ENCODE measurements at places on chromosomes 3 and 15.

DNA sequence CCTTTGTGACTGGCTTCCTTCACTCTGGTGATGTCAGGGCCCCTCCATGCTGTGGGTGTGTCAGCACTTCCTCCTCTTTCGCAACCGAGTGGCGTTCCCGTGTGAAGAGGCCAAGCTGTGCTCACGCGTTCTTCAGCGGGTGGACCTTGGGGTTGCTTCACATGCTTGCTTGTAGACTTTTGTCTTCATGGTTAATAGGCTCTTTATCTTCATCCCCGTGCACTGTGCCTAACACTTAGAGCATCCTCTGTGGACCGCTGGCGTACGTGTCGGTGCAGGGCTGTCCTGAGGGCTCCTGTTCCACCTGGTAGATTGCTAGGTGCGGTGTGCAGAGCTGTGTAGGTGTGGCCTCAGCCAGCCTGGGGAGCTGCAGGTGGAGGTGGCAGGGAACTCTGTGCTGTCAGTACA lies 182.3 kb downstream of the OR4M2 start:
- DNase-seq, result peak; percentile 25

GRCh38 chr3:32818229-32818969 lies 602 bp downstream of the TRIM71 start:
- no peak for DNase-seq

- no peak for DNase-seq
Measured at GRCh38 chr3:113249601-113250000, 38.2 kb downstream of the BOC start.

DNA sequence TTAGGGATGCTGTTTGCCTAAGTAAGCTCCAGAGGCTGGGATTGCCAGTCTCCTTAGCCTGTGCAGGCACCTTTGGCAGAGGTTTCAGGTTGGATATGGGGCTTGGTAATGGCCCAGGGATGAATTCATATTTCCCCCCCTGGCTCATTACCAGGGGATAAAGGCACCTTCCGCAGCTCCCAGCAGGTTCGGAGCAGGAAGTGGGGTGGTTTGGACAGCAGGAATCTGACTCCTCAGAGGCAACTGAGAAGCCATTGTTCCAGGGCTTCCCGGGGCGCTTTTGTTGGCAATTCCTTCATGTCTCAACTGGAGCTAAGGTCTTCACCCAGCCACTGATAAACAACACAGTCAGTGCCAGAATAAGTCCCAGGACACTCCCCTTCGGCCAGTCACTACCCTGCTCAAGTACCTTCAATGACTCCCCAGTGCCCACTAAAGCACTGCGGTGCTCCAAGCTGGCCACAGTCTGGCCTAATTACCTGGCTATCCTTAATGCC lies 85.3 kb upstream of the SLC6A6 start:
- DNase-seq, result no peak

DNA sequence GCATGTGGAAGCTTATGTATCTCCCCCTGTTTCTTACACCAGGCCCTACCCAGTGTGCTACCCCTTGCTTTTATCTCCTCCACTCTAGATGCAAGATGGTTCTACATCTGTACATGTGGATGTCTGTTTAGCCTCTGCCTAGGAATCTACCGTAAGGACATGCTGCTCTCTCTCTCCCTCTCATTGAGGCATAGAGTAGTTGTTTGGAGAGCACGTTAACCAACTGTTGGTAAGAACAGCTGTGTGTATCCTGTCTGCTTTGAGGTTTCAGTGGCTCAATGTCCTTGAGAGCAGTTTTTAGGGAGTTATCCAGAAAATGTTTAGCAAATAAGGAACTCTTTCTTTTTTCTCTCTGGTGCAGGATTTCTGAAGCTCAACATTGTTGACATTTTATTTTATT lies 152.8 kb downstream of the DNAJB8 start:
- no peak for DNase-seq

GRCh38 chr3:149417174-149417573 lies 39.7 kb upstream of the TM4SF1 start:
- DNase-seq, result no peak

- DNase-seq, result no peak
Measured at GRCh38 chr3:159232966-159233365, 431.1 kb downstream of the MFSD1 start.
